A549 treated with ZK216348 at 1 μM for 4 hours (cell line): ENCODE measurements at places on chromosomes 4 and X. TPM values are rescaled to one million over a fixed set of nuclear protein-coding genes. Genes with fewer than 3 reads are reported as not detected.

The RNF212 gene
- total RNA-seq = 1.5 to 2.5 TPM (median 1.7 TPM) in 5 replicates

The MAGEA1 gene
- total RNA-seq = 0.09 to 0.28 TPM (median 0.18 TPM) in 4 of 5 replicates, not detected in the other

The MAGEC2 gene
- total RNA-seq = not detected in 5 replicates

The CT83 gene
- total RNA-seq = not detected in 5 replicates

The PNMA6F gene
- not detected in 5 replicates for total RNA-seq

The SCML2 gene
- total RNA-seq = 6.8 to 8.9 TPM (median 7.3 TPM) in 5 replicates

The TMPRSS11B gene
- not detected in 5 replicates for total RNA-seq

The BEND2 gene
- total RNA-seq = not detected in 5 replicates

The XG gene
- not detected in 5 replicates for total RNA-seq

The RENBP gene
- total RNA-seq = 0.38 TPM in 1 of 5 replicates, not detected in the others

The SCRG1 gene
- total RNA-seq = not detected in 5 replicates

The GPR173 gene
- total RNA-seq = 0.02 TPM in 1 of 5 replicates, not detected in the others

The COX7B2 gene
- total RNA-seq = not detected in 5 replicates

The UGT2B17 gene
- not detected in 5 replicates for total RNA-seq

The ZFYVE28 gene
- 1.4 to 3.1 TPM (median 2.7 TPM) in 5 replicates for total RNA-seq

The ITGB1BP2 gene
- total RNA-seq = 0.83 to 1.5 TPM (median 0.99 TPM) in 5 replicates

The MID2 gene
- 6.4 to 10.3 TPM (median 8.5 TPM) in 5 replicates for total RNA-seq

The HMX1 gene
- total RNA-seq = 0.13 to 0.24 TPM (median 0.16 TPM) in 3 of 5 replicates, not detected in the others

The SPIN4 gene
- total RNA-seq = 2.3 to 6.0 TPM (median 5.0 TPM) in 5 replicates

The FGF13 gene
- total RNA-seq = not detected in 5 replicates
